ENCODE measurements at places on chromosomes 6 and 20.
A peak's percentile ranks its signal among the peaks of the same experiment; 100 is the strongest.

- no peak for DNase-seq
Observed at GRCh38 chr20:20740541-20740940, 28.1 kb upstream of the RALGAPA2 start.

DNA sequence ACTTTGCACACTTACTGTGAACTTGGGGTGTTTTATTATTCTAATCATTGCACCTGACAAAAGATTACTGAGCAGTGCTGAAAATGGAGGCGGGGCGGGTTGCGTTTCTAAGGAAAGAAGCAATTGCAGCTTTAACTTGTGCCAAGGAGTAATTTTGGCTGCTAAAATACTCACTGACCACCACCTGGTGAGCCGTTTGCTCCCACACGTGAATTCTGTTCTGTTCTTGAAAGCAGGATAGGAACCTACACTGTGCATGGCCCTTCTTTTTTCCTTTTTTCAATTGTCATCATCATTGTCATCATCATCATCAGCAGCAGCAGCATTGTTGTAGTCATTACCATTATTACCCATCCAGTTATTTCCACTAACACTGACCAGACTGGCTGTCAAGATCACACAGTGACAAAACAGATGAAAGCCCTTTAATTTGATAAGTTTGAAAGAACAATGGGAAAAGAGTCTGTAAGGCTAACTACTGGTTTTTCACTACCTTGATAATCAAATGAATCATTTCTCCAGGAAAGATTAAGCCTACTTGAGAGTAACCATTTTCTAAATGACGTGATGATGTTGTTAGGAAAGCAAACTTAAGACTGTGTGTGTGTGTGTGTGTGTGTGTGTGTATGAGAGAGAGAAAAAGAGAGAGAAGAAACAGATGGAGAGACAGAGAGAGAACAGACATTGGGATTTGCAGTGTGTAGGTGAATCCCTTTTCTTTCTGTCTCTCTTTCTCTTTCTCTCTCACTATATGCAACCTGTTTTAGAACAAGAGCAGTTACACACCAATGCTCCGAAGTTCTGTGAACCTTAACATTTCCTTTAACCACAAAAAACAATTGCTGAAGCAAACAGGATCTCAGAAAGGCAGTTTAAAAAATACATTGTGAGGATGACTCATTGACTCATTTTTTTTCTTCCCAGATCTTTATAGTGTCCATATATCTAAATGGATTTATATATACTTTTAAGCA, 3.8 kb downstream of the RIPOR2 start:
- DNase-seq = no peak

DNA sequence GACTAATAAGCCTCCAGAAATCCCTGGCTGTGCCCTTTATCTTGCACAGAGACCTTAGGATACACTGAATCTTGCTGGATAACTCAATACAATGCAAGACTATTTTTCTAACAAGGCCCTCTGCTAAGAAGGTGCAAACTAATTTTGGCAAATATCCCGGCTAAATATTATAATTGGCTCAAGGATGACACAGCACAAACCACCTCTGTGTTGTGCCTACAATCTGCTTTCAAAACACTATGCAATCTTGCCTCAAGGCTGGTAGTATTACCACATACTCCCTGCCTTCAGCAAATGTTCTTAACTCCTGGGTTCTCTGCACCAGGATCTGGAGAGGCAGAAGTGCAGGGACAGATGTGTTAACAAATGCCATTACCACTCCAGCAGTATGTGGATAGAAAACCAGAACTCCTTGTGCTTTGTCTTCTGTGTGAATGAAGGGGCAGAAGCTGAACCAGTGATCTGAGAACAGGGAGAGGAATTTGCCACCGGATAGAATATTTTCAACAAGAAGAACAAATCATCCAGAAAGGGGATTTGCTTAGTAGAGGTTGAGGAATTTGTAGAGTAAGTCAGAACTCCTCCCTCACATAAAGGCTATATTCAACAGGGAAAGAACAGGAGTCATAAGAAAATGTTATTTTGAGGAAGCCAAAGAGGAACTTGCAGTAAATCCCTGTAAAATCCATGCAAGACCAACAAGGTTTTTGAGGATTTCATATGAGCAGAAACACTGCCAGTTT, 74.1 kb upstream of the SLC4A11 start:
- no peak for DNase-seq

- no peak for DNase-seq
Observed at GRCh38 chr20:19022791-19023448, 189.5 kb upstream of the SLC24A3 start.

GRCh38 chr20:57108218-57108617, 158.2 kb downstream of the BMP7 start:
- no peak for DNase-seq

DNA sequence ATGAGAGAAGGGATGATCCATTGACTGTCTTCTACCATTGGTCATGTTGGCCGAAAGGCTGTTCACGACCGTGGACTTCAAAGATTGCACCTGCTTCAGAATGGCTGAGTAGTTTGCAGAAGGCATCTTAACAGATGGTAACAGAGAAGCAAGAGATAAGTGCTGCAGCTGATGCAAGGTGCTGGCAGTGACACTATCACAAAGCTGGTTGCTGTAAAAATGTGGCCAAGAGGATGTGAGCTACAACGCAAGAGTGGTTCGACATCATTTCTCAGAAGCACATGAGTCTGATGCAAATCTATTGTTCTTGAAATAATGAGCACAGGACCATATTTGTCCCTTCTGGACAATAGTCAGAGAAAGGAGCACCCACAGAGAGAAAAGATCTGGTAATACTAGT, 27.0 kb upstream of the ANKEF1 start:
- DNase-seq = no peak

- DNase-seq = no peak
Observed at GRCh38 chr6:154594496-154595198, 84.2 kb upstream of the CNKSR3 start.

DNA sequence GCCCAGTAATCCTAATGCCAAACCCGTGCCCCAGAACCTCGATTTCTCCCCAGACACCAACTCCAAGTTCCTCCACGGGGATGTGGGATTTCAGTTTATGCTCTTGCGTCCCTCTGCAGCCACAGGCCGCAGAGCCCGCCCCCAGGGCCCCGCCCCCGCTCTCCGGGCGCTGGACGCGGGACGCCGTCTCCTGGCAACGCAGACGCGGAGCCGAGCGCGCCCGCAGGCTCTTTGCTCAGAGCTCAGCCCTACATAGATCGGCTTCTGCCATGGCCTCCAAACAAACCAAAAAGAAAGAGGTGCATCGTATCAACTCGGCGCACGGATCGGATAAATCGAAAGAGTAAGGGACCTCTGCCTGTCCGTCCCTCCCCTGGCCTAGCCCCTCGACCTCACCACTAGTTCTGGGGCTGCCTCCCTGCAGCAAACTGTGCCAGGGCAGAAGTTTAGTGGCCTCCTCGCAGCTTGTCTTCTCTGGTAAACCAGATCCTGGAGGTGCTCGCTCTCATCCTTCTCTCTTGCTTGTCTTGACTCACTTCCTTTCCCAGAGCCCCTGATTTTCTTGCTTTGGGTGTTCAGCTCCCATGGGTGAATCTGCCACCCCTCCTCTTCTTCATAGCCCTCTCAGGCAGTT, at the start of gene ADGB:
Gene ADGB (plus strand): TSS at position 201 of the 634 bp plus-strand sequence. CDS start 69 bp downstream, at position 270.
- DNase-seq = no peak

DNA sequence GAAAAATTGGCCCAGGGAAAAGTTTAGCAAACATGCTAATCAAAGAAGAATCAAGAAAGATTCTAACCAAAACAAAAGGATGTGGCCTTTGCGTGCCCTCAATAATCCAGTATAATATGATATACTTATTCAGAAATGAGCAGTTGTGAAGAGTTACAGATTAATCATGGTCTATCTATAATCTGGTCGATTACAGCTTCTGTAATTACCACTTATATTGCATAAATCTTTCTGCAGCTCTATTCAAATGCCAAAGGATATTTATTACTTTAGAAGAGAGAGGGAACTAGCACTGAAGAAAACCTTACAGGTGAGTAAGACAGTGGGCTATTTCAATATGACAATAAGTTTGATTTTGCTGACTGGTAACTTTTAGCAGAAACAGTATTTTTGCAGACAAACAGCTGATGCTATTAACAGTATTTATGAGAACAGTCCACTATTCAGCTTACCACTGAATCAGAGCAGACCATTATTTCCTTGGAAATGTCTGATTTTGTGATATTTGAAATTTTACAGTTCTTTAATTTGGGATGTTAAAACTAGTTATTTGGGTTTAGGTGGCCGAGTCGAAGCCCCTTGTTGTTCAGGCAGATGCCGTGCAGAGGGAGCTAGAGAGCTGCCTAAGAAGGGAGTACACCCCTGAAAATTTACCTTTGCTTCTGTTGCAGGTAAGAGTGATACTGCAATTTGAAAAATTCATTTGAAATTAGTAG, 92.2 kb downstream of the CEP57L1 start:
- peak; percentile 23 for DNase-seq

- no peak for DNase-seq
Observed at GRCh38 chr20:18003897-18004296, 35.1 kb downstream of the MGME1 start.

- DNase-seq = no peak
Observed at GRCh38 chr20:56323206-56323605, 35.6 kb upstream of the FAM210B start.

DNA sequence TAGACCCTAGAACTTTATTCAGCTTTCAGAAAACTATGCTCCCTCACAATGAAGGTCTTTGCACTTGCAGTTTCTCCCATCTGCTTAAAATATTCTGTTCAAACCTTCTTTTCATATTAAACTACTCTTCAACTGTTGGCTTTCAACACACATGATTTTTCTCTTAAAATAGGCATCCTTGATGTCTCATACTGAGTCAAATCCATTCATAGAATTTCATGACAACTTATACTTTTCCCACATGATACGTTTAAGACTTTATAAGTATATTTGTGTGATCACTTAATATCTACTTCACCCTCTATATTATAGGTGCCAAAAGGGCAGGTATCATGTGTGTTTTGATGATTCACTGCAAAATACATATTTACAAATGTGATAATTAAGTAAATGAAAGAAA, 412.5 kb downstream of the MMUT start:
- DNase-seq = no peak

GRCh38 chr20:8860011-8860495, 208.8 kb upstream of the PLCB4 start:
- DNase-seq = no peak

GRCh38 chr6:19477563-19477962, 359.6 kb upstream of the ID4 start:
- DNase-seq = no peak

- no peak for DNase-seq
Observed at GRCh38 chr20:23254034-23254433, 96.6 kb upstream of the NXT1 start.

DNA sequence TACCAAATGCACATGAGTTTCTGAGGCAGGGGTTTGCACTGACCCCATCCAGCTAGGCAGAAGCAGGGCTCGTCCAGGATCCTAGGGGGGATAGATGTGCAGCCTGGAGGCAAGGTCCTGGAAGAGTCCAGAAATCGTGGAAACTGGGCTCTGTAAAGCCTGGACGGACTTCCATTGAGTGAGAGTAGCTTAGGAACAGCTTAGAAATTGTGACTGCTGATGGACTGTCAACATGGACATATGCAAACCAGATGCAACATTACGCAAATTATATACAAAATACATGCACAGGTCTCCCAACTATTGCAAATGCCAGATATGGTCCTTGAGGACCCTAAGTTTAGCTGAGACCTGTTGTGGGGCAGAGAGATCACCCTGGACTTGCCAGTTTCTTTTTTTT, 4.8 kb upstream of the EMILIN3 start:
- DNase-seq = no peak

DNA sequence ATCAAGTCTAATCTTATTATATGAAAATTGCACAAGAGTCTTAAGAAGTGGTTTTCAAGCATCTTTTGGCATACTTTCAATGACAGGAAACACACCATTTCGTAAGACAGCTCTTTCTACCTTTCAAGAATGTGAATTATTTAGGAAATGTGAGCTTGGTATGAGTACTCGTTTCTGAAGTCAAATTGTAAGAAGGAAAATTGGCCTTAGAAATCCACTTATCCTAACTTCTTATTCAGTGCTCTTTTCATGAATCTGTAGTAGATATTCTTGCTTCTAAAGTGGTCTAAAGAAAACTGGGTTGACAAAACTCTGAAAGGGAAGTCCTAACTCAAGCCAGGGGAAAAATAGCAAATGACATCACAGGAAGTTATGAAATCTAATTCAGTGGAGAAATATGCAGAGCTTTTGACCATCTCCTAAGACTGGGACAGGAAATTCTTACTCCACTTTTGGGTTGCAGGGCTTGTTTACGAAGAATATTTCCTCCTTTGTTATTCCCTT, 38.5 kb upstream of the OGFRL1 start:
- no peak for DNase-seq
